ENCODE measurements at places on chromosomes 7 and 10.

- DNase-seq: no peak
Observed at GRCh38 chr10:61993711-61994401, 92.4 kb downstream of the ARID5B start.

- DNase-seq: no peak
Observed at GRCh38 chr7:55094092-55094690, 75.4 kb downstream of the EGFR start.

DNA sequence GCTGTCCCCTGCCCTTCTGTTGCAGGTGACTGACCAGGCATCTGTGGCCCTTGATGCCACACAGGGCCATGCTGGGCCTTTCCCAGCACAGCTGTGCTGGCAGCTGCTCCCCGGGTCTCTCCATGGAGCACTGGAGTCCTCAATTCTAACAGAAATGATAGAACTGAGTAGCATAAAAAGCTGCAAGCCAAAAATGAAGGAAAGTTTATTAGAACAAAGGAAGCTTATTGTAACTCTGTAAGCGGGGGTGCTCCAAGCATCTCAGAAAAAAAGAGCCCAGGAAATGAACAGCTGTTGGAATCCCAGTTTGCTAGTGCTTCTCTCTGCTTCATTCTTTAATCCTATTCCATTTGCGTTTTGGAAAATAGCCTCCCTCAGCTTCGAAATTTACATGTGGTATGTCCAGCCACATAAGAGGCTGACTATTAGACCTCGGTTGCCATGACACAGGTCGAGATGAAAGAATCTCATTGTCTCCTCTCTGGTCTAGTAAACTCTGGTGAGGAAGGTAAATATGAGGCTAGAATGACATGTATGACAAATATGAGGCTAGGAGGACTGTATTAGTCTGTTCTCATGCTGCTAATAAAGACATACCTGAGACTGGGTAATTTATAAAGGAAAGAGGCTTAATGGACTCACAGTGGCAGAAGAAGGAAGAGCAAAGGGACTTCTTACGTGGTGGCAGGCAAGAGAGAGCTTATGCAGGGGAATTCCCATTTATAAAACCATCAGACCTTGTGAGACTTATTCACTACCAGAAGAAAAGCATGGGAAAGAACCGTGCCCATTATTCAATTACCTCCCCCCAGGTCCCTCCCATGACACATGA lies 23.7 kb downstream of the EPDR1 start:
- DNase-seq: no peak

DNA sequence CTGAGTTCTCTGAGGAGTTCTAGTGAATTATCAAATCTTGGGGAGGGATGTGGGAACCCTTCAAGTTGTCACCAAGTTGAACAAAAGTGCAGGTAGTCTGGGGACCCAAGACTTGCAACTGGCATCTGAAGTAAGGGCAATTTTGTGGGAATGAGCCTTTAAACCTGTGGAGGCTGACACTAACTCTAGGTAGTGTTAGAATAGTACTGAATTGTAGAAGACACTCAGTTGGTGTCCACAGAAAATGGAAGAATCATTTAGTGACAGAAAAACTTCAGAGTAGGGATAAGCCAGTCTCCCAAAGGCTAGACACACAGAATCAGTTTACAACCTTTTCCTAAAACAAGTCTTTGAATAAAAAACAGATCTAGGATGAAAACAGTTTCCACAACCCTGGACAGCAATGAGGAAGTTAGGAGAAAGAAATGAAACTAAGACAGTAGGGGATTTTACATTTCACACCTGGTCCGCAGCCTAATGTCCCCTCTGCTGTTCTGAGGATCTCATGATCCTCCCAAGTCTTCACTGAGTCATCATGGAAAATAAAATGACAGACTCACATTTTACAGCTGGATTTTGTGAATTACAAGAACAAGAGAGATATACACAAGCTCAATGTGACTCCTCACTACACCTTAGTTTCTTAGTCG lies 23.0 kb upstream of the ING3 start:
- DNase-seq: no peak

DNA sequence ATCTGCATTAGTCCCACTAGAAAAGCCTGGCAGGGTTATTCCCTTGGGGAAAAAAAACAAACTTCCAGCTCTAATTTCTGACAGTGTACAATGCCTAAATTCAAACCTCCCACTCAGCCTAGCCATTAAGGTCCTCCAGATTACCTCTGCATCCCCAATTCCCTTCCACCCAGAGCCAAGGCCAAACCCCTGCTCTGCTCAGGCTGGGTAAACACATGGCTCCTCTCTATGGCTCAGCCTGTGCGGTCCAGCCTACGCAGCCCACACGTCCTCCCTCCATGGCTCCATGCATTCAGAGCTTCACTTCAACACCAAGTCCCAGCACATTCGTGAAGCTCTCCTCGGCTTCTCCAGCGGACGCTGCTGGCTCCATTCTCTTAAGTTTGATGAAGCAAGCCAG lies 5.2 kb downstream of the DLG5 start:
- DNase-seq: no peak

DNA sequence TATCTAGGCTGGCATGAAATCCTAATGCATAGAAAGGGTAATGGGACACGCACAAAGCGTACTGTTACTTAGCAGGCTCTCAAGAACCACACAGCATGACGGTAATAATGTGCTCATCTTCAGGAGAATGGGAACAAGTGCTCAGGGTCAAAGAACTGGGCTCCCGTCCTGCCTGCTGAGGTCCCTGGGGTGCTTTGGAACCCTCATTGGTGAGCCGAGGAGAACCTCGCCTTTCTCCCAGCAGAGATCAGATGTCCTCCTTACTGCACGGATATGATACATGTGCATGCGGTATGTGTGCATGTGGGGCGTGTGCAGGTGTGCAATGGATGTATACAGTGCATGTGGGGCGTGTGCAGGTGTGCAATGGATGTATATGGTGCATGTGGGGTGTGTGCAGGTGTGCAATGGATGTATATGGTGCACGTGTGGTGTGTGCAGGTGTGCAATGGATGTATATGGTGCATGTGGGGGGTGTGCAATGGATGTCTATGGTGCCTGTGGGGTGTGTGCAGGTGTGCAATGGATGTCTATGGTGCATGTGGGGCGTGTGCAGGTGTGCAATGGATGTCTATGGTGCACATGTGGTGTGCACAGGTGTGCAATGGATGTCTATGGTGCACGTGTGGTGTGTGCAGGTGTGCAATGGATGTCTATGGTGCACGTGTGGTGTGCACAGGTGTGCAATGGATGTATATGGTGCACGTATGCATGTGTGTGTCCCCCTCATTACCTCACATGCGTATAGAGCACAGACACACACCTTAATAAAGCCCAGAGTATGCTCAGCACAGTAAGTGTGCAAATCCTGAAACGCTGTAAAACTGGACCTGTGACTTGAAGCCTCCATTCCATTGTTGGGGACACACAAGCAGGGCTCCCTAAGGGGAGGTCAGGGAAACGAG lies 336.3 kb downstream of the PTPRN2 start:
- no peak for DNase-seq
